ENCODE measurements at places on chromosomes 2 and 18. TPM values are rescaled to one million over a fixed set of nuclear protein-coding genes. Genes with fewer than 3 reads are reported as not detected.

Gene POTEF
- not detected for total RNA-seq

Gene TBR1
- under 0.01 TPM for total RNA-seq

Gene LCT
- under 0.01 TPM for total RNA-seq

Gene CRYBA2
- total RNA-seq, result not detected

Gene ZNF532
- total RNA-seq, result 41.3 TPM

Gene CHRND
- total RNA-seq, result not detected

Gene GREB1L
- 0.90 TPM for total RNA-seq

Gene LIMS2
- total RNA-seq, result not detected

Gene NOL4
- not detected for total RNA-seq

Gene TTR
- total RNA-seq, result not detected

Gene ERFE
- total RNA-seq, result 4.2 TPM

Gene LMAN2L
- 18.9 TPM for total RNA-seq

Gene PROKR1
- not detected for total RNA-seq

Gene NFATC1
- 1.7 TPM for total RNA-seq

Gene GRP
- not detected for total RNA-seq

Gene CPLX4
- not detected for total RNA-seq

Gene DHX57
- total RNA-seq, result 14.6 TPM

Gene B3GNT7
- total RNA-seq, result 0.26 TPM

Gene INHBB
- total RNA-seq, result 0.53 TPM

Gene UGT1A7
- total RNA-seq, result 2.2 TPM

Gene SLC8A1
- total RNA-seq, result 3.7 TPM

Gene PPM1G
- total RNA-seq, result 143 TPM

Gene ACOXL
- not detected for total RNA-seq

Gene HOXD8
- not detected for total RNA-seq

Gene DCTN1
- 79.8 TPM for total RNA-seq

Gene SERPINB11
- 1.6 TPM for total RNA-seq

Gene RASGRP3
- 0.79 TPM for total RNA-seq
